Cerebellum (tissue), 4 donors: ENCODE measurements at places on chromosomes 16 and 17. TPM values are rescaled to one million over a fixed set of nuclear protein-coding genes. Genes with fewer than 3 reads are reported as not detected.
A peak's percentile ranks its signal among the peaks of the same experiment; 100 is the strongest.

DNA sequence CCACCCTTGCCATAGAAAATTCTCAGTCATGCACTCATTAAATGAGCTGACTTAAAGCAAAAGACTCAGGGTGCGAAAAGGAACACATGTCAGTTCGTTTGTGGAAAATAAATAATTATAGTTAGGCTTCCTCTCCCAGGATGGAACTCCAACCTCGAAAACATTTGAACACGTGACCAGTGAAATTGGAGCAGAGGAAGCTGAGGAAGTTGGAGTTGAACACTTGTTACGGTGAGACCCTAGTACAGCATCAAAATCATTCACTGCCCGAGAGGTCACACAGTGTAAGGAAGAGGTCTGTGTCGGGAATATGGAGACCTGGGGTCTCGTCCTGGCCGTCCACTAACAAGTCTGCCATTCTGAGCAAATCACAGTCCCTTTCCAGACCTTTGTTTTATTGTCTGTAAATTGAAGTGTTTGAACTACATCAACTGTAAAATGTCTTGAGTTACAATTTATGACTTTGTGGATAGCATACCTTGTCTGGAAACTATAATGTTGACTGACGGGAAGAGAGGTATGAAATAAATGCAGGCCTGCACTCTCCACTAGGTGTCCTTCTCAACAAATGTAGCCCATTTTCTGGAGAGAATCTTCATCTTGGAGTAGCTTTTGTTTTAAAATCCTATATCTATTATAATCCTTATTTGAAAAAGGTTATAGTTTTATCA lies 7.7 kb downstream of the PSMD7 start:
- DNase-seq = no peak

The SYT17 gene
- total RNA-seq = 4.6 TPM

The CACNG5 gene
- total RNA-seq = 14.7 TPM

DNA sequence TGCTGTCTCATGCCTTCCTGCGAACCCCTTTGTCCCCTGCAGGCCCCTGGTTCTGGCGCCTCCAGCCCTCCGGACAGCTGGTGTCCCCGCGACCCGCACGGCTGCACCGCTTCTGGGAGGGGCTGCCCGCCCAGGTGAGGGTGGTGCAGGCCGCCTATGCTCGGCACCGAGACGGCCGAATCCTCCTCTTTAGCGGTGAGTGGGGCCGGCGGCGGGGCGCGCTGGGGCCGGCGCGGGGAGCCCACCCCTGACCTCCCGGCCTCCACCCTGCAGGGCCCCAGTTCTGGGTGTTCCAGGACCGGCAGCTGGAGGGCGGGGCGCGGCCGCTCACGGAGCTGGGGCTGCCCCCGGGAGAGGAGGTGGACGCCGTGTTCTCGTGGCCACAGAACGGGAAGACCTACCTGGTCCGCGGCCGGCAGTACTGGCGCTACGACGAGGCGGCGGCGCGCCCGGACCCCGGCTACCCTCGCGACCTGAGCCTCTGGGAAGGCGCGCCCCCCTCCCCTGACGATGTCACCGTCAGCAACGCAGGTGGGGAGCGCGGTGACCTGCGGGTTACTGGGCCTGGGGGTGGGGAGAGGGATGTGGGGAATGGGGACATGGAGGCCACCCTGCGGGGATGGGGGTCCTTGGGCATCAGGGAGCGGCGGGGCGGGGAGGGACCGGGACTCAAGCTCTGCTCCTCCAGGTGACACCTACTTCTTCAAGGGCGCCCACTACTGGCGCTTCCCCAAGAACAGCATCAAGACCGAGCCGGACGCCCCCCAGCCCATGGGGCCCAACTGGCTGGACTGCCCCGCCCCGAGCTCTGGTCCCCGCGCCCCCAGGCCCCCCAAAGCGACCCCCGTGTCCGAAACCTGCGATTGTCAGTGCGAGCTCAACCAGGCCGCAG lies 7.1 kb upstream of the IL32 start:
- DNase-seq = peak; percentile 60

- no peak for DNase-seq
Observed at GRCh38 chr16:86975445-86975844, 341.7 kb downstream of the C16orf95 start.

DNA sequence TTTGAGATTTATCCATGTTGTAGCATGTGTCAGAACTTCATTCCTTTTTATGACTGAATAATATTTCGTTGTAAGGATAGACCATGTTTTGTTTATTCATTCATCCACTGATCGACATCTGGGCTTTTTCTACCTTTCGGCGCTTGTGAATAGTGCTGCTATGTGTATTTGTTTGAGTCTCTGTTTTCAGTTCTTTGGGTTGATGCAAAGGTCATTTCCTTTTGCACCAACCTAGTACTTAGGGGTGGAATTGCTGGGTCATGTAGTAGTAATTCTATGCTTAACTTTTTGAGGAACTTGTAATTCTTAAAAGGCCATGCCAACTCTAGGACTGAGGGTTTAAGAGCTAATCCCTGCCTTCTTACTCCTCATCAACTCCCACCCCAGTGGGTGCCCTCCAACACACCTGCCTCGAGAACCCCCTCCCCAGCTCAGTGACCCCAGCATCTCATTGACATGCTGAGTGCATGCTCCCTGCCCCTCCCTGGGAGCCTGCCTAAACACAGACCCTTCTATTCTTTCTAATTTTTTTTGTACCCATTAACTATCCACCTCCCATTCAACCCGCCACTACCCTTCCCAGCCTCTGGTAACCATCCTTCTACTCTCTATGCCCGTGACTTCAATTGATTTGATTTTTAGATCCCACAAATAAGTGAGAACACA lies 51.2 kb downstream of the ABAT start:
- no peak for DNase-seq

DNA sequence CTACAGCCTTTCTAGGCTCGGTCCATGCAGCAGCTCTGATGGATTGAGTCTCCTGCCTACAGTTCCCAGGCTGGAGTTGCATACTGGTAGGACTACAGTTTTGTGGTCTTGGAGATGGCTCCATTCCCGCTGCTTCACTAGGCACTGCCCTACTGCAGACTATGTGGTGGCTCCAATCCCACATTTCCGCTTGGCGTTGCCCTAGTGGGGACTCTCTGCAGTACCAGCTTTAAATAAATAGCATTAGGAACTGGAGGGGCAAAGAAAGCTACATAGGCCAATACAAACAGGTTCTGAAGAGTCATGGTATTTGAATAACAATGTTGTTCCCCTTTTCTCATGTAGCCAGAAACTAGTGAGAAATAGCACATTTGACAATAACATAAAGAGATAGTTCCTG lies 5.4 kb upstream of the GOSR2 start:
- DNase-seq = no peak

The ABCC12 gene
- 2.3 TPM for total RNA-seq

The LAT gene
- 1.3 TPM for total RNA-seq

The TAC4 gene
- total RNA-seq = not detected

DNA sequence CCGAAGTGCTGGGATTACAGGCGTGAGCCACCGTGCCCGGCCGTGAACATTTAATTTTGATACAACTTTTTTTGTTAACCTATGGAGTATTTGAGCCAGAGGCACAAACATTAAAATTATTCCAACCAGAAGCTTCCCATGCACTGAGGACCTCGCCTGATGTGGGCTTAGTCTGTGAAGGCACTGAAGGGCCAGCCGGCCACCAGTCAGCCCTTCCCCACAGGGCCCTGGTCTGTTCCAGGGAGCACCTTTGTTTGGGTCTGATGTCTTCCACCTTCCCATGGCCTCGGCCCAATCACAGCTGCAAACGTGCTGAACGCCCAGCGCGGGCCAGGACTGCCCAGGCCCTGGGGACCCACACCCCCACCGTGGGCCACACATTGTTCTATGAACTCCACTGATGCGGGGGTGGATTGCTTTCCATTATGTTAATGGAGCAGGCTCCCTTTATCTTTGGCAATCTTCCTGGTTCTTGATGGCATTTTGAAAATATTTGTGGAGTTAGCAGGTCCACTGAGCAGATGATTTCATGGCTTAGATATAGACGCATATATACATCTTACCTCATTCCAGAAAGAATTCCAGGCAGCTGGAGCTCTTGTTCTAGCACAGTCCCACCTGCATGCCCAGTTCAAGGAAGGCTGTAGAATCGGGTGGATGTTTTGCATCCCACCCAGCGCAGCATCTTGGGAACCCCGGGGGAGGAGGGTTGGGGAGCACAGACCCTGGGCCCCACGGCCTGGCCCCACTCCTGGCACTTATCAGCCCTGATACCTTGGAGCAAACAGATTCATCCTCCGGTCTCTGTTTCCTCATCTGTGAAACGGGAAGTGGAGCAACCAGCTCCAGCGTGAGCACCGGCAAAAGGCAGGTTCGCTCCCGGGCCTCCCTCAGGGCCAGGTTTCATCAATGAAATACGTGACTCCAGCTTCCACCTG lies 14.5 kb downstream of the SPIRE2 start:
- no peak for DNase-seq

DNA sequence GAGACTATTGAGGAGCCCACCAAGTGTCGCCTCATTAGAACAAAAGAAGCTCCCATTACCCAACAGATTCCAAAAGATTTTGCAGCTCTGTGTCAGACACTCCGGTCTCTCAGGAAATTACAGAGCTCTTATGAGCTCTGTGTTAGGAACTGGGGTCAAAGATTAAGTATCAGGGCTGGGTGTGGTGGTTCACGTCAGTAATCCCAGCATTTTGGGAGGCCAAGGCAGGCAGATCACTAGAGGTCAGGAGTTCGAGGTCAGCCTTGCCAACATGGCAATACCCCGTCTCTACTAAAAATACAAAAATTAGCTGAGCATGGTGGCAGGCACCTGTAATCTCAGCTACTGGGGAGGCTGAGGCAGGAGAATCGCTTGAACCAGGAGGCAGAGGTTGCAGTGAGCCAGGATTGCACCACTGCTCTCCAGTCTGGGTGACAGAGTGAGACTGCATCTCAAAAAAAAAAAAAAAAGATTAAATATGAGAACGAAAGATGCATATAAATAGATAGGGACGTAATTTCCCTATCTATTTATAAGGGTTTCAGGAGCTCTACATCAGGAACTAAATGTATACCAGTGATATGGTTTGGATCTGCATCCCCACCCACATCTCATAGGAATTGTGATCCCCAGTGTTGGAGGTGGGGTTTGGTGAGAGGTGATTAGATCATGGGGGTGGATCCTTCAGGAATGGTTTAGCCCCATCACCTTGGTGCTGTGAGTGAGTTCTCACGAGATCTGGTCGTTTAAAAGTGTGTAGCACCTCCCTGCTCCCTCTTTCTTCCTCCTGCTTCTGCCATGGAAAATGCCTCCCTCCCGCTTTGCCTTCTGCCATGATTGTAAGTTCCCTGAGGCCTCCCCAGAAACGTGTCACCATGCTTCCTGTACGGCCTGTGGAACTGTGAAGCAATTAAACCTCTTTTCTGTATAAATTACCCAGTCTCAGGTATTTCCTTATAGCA lies 111.4 kb downstream of the PRKCA start:
- DNase-seq = no peak

The PROCA1 gene
- total RNA-seq = 6.1 TPM

The EVPL gene
- total RNA-seq = not detected

- DNase-seq = peak; percentile 65
Observed at GRCh38 chr16:4323071-4323844, 7.4 kb downstream of the GLIS2 start.

- DNase-seq = no peak
Observed at GRCh38 chr16:85524365-85524629, 88.8 kb upstream of the GSE1 start.

- DNase-seq = no peak
Observed at GRCh38 chr16:51773071-51773890, 622.2 kb upstream of the SALL1 start.

- DNase-seq = peak; percentile 66
Observed at GRCh38 chr17:39264119-39264518, 38.4 kb upstream of the STAC2 start.

GRCh38 chr17:32323811-32324491 lies 18.0 kb downstream of the C17orf75 start:
- no peak for DNase-seq
